ENCODE measurements at places on chromosomes 3 and 15.

DNA sequence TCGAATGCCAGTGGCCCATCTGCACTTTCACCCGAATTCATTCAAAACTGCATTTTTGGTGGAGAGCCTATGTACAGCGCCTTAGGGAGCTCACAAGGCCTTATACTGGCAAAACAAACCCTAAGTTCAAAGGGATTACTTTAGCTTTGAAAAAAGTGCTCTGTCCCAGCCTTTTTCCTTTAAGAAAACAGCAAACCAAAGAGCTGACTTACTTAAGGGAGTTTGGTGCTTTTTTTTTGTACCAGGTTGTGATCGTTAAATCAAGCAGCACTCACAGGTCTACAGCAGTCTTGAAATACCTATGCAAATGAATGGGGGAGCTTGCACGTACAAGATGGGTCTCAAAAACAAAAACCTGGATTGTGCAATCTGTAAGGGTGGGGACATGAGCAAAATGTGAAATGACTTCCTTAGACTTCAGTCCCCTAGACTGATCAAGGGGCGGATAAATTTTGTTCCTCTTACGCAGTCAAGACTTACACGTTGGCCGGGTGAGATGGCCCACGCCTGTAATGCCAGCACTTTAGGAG, 11.6 kb upstream of the PIK3CB start:
- no peak for DNase-seq

DNA sequence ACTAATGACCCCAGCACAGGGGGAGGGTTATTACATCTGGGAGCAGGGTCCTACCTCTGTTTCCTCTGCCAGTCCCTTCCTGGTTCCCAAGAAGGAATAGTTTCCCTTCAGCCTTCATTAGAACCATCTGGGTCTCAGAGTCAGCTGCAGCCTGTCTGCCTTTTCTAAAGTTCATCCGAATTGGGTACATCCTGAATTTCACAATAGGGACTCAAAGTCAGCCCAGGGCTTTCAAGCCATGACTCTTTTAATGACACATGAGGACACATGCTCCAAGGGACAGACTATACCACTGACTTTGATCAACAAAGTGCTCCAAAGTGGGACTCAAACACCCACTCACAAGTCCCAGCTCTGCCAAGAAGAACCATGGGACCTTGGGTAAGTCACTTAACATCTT, 12.7 kb upstream of the CRABP1 start:
- no peak for DNase-seq

DNA sequence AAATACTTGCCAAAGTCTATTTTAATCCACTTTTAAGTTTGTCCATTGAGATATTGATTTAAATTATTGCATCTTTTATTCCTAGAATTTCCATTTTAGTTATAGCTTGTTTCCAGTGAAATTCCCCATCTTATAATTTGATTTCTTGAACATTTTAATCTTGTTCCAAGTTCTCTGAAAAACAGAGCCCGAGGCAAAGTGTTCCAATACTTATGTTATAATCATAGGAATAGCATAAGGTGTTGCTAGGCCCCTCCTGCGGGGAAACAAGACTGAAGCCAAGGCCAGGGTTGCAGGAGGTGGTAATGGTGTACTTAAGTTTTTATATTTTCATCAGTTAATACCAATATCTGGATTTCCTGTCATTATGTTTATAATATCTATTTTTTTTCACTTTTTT, 226.6 kb downstream of the ADAMTSL3 start:
- DNase-seq, result no peak

DNA sequence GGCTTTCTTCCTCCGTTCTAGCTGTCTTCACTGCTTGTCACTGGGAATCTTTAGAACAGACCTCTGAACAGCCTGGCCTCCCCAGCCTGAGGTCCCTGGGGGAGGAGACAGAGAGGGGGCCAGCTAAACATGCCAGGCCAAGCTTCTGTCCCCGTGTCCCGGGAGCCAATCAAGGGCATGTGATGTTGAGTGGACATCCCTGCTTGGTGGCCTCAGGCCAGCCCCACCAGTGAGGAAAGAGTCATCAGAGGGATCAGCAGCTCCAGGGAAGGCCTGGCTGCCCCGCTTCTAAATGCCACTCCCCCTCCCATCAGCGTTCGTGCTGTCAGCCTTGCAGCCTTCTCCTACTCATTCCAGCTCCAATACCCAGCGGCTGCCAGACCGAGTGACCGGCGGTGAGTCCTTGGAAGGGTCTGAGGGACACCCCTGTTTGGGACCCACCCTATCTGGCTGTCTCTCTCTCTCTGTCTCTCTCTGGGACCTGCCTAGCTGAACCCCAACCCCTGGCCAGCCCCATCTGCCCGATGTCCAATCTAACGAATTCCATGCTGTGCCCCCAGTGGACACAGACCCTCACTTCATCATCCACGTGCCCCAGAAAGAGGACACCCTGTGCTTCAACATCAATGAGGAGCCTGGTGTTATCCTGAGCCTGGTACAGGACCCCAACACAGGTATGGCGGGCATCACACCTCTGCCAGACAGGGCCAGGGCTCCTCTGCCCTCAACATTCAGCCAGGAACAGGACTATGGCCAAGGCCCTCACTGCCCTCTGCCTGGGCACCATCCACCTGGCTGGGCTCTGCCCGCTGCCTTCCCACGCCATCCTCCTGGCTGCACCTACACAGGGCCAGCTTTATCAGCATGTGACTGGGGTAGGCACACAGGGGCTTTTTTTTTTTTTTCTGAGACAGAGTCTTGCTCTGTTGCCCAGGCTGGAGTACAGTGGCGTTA, 6.6 kb upstream of the ITIH3 start:
- no peak for DNase-seq

DNA sequence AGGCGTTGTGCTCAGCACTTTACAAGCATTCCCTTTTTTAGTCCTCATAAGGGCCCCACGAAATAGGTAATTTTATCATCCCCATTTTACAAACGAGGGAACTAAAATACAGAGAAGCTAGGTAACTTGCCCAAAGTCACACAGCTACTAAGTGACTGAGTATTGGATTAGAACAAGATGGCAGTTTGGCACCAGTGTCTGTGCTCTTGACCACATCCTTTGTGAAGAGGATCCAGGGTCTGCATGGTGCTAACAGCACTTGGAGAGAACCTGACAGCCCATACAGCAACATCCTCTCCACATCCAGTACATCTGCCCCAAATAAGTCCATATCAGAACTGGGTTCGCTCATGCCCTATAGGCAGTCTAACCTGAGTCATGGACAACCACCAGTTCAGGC, 21.8 kb upstream of the DAPK2 start:
- no peak for DNase-seq

DNA sequence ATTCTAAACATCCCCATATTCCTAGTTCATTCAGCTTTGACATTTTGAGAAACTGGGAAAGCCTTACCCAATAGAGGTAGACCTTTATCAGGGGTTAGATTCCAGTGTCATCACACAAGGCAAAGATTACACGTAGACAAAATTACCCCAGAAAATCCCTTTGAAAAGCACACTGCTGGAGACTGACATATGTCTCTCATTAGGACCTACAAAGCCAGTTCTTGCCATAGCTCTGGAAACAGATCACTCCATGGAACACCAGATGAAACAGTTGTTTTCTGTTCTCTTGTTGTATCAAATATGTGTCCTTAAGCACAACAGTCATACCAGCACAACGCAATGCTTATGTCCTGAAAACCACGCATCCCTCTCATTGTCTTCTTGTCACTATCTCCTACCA, 44.7 kb downstream of the RARB start:
- no peak for DNase-seq

DNA sequence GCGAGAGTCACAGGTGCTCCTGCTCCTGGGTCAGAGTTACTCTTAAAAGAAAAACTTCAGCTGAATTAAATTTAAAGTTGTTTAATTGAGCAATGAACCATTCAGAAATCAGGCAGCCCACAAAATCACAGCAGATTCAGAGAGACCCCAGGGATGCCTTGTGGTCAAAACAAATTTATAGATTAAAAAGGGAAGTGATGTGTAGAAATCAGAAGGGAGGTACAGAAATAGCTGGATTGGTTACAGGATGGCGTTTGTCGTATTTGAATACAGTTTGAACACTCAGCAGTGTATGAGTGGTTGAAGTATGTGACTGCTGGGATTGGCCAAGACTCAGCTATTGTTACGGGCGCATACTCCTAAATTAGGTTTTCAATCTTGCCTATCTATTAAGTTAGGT, 58.6 kb downstream of the UACA start:
- no peak for DNase-seq

DNA sequence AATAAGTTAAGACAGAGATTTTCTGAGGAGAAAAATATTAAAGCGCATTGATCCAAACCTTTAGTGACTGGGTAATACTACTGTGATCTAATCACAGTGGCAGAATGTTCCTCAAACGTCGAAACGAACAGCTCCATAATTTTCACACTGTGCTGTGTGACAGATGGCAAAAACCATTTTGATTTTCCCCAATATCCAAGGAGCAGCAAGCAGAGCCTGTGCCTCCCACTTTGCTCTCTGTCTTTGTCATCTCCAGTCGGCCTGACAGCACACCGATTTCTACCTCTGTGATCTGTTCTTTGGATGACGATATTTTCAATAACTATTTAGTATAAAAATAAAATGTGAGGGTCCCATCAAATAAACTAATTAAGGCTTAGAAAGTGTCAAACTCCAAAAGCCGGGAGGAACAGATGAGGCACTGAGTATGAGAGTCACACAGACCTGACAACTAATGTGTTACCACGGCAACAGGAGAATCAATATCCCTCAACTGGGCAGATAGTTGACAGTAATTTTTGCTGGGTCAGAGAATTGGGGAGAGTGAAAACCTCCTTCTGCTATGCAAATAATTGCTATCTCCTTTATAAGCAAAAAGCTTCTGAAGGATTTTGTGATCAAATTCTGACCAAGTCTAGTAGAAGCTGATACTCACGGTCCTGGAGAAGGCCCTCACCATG, 489.1 kb upstream of the CFAP20DC start:
- DNase-seq, result no peak

- DNase-seq, result no peak
These were observed 59.1 kb upstream of the RASGRP1 start for GRCh38 chr15:38623744-38624143.

GRCh38 chr3:169173231-169173630, 490.3 kb downstream of the MECOM start:
- no peak for DNase-seq

GRCh38 chr15:90000186-90001001, 730 bp upstream of the ZNF710 start:
- no peak for DNase-seq

GRCh38 chr3:16326724-16327349, 61.8 kb downstream of the OXNAD1 start:
- no peak for DNase-seq

DNA sequence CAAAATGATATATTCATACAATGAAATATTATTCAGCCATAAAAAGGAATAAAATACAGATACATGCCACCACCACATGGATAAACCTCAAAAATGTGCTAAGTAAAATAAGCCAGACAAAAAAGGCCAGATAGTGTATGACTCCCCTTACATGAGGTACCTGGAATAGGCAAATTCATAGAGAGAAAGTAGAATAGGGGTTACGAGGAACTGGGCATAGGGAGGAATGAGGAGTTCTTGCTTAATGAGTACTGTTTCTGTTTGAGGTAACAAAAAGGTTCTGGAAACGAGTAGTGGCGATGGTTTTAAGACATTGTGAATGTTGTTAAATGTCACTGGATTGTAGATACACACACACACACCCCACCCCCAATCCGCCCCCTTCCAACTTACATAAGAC, 8.2 kb downstream of the RAF1 start:
- DNase-seq, result no peak

DNA sequence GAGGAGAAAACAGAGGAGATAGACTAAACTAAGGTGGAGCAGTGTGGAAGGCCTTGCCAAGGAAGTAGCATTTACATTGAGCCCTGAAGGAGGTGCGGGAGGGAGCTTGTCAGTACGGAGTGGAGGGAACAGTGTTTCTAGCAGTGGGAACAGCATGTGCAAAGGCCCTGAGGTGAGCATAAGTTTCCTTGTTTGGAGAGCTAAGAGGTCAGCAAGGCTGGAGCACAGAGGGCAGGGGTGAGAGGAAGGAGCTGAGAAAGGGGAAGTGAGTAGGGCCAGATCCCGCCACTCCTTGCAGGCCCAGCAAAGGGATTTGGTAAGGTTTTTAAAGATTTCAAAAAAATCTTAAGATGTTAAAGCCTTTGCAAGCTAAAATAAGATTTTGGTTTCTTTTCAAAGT, 70.1 kb downstream of the HMCES start:
- no peak for DNase-seq

DNA sequence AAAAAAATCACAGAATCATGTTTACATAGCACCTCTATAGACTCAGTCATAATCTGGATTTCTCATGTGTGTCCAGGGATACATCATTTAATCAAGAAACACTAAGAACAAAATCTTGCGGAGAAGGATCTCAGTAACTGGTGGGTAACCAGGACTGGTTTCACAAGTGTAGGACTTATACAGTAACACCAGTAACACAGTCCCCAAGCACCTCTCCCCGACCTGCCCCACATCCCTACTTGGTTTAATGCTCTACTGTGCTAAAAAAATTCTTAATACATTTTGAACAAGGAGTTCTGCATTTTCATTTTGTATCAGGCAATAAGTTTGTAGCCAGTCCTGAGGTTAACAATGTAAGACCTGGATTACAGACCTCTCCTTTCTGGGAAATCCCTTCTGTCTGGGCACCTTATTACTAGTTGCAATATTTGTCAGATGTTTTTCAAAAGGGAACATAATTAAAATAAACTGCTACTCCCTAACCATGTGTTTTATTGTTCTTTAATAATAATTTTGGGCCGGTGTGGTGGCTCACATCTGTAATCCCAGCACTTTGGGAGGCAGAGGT, 57.6 kb upstream of the BBX start:
- DNase-seq, result no peak

- no peak for DNase-seq
These were observed 6.4 kb downstream of the TEX9 start for GRCh38 chr15:56371495-56372147.

DNA sequence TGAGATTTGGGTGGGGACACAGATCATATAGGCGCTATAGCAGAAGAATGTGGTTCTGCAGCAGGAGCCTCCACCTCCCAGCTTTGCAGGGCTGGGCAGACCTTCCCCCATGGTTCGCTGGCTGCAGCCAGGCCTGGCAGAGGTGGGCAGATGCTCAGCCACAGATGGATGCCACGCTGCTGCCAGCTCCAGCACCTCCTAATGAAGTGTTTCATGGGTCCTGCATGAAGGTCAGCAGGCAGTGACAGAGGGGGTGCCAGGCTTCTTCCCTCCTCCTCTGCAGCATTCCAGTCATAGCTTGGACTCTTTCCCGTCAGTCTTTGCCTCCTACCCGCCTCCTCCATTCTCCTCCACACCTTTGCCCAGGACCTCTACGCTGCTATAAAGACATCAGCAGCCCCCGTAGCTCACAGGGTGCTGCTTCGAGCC, 85.9 kb downstream of the SLCO3A1 start:
- DNase-seq, result no peak

All from stimulated activated CD4-positive, alpha-beta T cell treated with anti-CD3 and anti-CD28 coated beads, Interleukin-15, amount 100 ng/mL, for 1 hour (primary cell).